Left renal pelvis (tissue), 4 donors: ENCODE measurements at places on chromosomes 2 and 18. TPM values are rescaled to one million over a fixed set of nuclear protein-coding genes. Genes with fewer than 3 reads are reported as not detected.

- no peak for DNase-seq
These were observed 72.6 kb upstream of the RAB6C start for GRCh38 chr2:129906861-129907235.

The GALNT14 gene
- polyA plus RNA-seq: 30.3 TPM

The MAP3K19 gene
- polyA plus RNA-seq: 0.20 TPM

GRCh38 chr18:70005580-70005979 lies 57.9 kb upstream of the CD226 start:
- DNase-seq: no peak

DNA sequence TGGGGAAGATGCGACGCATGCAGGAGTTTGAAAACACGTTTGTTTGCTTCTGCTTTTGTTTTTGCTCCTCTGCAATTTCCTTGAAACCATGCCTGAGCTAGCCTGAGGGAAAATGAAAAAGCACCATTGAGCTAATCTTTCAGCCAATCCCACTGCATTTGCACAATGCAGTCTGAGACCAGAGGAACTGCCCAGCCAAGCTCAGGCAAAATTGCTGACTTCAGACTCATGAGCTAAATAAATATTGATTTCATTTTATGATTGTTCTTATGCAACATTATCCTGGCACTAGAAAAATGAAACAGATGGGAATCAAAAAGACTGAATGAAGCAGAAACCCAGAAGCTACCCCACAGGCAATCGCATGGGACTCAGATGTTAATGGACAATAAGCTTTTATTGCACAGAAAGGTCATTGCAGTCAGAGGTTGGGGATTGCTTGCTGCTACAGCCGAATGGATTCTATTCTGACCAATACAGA lies 37.0 kb downstream of the TPRKB start:
- no peak for DNase-seq

GRCh38 chr18:59690996-59691395 lies 6.2 kb downstream of the CCBE1 start:
- DNase-seq: no peak

- DNase-seq: no peak
These were observed 147.0 kb upstream of the ID2 start for GRCh38 chr2:8534729-8535468.

- DNase-seq: no peak
These were observed 136.7 kb downstream of the MBP start for GRCh38 chr18:76995896-76996295.

- DNase-seq: no peak
These were observed 4.3 kb upstream of the HS6ST1 start for GRCh38 chr2:128322715-128323554.

- no peak for DNase-seq
These were observed 199.6 kb upstream of the FBXO11 start for GRCh38 chr2:48105848-48106247.

GRCh38 chr2:144517866-144518747 lies 1.8 kb downstream of the ZEB2 start:
- DNase-seq: no peak
